NCI-H524 (cell line): ENCODE measurements at places on chromosomes 13 and 19.
A peak's percentile ranks its signal among the peaks of the same experiment; 100 is the strongest.

GRCh38 chr13:33541962-33542308 is 256.4 kb upstream of the STARD13 start:
- no peak for DNase-seq

- DNase-seq: no peak
These were observed 67.7 kb upstream of the SERP2 start for GRCh38 chr13:44305917-44306370.

GRCh38 chr13:49342454-49342853 is 94.7 kb downstream of the CDADC1 start:
- no peak for DNase-seq

DNA sequence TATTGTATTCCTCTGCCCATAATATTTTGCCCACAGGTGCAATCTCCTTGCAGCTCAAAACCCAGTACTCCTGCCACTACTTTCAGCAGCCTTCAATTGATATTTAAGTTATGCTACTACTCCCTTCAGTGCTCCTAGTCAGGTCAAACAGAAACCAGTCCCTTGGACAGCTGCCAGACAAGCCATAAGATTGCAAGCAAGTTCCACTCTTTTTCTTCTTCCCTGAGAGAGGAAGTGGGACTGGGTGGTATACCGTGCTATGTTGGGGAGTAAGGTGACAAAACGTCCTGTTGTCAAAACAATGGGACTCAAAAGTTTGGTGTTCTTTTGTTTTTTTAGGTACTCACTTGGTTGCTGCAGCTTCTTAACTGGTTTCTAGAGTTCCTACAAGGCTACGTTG is 63.1 kb upstream of the FRY start:
- no peak for DNase-seq

- DNase-seq: no peak
These were observed 7.9 kb downstream of the TLE5 start for GRCh38 chr19:3054265-3054971.

DNA sequence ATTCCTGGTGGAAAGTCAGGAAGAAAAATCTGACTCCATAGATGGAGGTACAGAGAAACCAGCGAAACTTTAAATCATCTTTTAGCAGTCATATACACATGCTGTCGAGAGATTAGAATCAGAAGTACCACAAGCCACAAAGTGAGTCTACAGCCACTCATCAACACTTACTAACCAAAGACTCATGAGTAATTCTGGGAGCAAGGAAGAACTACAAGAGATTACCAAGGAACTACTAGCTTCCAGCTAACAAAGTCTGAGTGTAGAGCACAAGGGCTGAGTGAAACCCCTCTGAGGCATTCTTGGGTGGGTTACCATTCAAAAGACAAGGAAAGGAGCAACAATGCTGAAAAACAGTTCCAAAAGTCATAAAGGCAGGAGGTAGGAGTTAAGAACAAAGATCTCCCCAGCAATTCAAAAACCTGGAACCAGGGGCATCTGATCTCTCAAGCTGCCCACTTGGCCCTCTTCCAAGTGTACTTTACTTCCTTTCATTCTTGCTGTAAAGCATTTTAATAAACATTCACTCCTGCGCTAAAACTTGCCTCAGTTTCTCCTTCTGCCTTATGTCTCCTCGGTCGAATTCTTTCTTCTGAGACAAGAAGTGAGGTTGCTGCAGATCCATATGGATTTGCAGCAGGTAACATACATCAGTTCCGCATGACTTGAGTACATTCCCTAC is 13.0 kb downstream of the RBM26 start:
- peak; percentile 23 for DNase-seq

DNA sequence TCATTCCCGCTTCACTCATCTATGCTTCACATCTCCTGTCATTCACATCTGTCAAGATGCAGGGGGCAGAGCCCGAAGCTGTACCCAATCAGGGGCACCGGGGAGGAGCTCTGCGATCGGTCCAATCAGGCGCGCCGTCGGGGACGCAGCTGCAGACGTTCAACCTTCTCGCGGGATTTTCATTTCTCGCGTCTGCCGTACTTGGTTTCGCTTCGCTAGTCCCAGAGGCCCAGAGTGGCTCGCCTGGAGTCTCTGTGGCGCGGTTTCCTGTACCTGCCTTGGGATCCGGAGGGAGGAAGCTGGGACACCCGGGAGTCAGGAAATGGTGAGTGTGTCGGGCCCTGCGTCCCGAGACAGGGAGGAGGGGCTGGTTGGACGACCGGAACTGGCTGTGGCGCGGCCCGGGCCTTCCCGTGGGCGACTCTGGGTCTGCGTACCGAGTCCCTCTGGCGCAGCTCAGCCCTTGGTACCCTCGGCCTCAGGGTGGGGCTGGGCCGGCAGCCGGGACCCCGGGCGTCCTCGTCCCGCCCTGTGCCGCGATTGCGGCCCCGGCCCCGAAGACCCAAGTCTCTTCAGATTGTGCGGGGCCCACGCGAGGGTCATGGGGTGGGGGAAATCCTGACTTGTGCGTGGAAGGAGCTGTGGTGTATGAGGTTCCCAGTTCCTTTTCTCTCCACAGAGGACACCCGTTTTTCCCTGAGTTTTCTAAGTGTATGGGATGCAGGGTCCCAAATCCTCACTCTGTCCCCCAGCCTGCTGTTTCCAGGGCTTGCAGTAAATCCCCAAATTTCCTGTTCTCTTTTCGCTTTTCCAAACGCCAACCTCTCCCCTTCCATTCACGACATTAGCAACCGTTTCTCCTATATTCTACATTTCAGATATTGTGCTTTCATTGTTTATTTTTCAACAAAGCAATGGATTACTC is at the start of gene ZNF136:
ZNF136 (plus strand) TSS at position 215 of the 925 bp plus-strand sequence; CDS start at position 323, 108 bp downstream.
- peak; percentile 93 for DNase-seq

DNA sequence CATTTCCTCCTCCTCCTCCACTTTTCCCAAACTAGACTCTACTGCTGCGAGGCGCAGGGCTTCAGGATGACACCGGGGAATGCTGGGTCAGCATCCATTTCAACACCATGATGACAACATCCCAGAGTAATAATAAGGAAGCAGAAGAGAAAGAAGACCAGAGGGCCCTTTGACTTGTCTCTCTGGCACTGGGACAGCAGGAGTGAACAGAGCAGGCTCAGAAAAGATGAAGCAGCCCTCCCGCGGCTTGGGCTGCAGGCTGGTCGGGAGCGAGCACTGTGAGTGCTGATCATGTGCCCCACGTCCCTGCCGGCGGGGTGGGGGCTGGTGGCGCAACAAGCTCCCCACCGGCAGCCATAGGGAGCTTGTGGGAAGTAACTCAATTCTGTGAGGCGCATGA is 30.5 kb downstream of the RANBP3 start:
- no peak for DNase-seq

GRCh38 chr13:30882026-30882850 is 23.8 kb upstream of the MEDAG start:
- DNase-seq: no peak

DNA sequence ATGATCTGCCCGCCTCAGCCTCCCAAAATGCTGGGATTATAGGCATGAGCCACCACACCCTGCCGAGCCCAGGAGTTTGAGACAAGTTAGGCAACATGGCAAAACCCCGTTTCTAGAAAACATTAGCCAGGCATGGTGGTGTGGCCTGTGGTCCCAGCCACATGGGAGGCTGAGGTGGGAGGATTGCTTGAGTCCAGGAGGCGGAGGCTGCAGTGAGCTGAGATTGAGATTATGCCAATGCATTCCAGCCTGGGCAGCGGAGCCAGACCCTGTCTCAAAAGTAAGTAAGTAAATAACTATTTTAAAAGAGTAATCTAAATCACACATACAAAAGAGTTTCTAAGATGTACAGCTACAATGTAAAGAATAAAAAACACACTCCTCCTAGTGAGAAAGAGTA is 41.9 kb downstream of the SKA3 start:
- no peak for DNase-seq

- DNase-seq: no peak
These were observed 25.0 kb downstream of the ITM2B start for GRCh38 chr13:48258002-48258401.

DNA sequence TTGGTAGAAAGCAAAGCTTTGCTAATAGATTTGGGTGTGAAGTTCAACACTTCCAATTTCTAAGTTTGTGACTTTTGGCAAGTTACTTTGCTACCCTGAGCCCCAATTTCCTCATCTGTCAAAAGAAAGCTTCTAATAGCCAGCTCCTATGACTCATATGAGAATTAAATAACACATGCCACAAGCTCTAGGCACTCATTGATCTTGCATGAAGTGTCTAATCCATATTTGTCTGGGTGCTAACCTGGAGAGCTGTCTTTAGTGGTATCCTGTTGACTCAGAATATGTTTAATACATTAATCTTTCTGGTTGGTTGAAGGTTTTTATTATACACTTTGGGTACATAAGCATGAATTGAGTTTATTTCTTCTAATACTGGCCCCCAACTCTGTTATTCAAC is 188.8 kb downstream of the POSTN start:
- peak; percentile 6 for DNase-seq

- DNase-seq: no peak
These were observed 2895.5 kb upstream of the PCDH20 start for GRCh38 chr13:64311112-64311511.

DNA sequence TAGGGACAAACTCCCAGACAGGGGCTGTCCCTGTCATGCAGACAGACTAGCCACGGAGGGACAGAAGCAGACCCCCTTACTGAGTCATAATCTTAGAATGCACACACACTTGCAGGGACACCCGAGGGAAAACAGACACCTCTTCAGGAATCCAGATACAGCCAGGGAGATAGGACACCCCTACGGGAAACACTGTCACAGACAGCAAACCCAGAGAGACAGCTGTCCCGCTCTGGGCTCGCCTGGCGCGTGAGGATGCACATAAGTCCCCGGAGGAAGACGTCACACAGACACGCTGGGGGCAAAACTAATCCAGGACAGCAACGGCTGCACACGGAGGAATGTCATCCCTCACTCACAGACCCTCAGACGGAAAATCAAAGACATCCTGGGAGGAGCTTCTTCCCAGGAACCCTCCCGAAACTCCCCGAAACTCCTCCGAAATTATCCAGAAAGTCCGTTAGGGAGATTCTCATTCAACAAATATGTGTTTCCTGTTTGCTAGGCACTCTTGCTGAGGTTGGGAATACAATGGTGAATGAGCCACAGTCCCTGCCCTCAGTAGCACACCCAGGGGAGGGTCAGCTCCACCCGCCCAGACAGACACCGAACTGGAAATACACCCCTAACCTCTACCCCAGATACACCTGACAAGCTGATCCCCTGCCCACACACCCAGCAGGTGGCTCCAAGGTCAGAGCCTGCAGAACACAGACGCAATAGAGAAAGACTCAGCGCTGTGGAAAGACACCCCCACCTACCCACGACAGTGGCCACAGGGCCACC is 15.2 kb upstream of the TOMM40 start:
- no peak for DNase-seq

DNA sequence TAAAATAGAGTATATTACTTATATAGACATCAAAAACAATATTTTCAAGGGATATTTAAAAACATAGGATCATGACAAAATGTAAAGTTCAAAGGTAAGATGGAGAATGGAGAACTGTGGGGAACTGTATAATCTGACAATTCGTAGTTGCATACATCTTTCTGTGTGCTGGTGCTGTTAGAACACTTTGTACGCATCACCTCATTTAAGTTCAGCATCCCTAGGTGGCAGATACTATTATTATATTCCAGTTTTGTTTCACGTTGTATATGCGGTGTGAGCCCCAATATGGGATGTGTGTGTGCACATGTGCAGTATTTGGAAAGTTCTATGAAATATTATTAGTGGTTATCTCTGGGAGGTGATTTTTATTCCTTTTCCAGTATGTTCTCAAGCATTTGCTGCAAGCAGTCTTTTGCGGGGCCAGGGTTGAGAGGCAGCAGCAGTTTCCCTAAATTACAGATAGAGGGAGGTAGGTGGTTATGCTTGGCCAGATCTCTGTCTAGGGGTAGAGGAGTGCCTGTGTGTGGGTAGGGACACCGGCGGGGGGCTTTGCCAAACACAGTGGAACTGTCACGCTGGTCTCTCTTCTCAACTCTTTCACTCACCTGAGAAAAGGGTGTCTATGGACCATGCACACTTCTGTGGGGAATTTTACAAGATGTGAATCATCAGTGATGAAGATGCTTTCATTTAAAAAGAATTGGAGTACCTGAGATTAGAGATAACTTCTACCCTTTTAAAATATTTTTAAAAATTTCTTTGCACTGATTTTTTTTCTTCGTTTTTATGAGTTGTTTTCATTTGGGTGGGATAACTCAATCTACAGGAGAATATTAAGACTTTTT is 55.6 kb upstream of the ALOX5AP start:
- DNase-seq: peak; percentile 81

GRCh38 chr13:44068737-44069136 is 189.0 kb downstream of the LACC1 start:
- no peak for DNase-seq

GRCh38 chr19:19192910-19193423 is 909 bp downstream of the RFXANK start:
- DNase-seq: peak; percentile 56

GRCh38 chr19:17966550-17967256 is at the start of gene KCNN1:
KCNN1 (plus strand) TSS chr19:17967107; CDS start chr19:17973889, 6,782 bp downstream.
- DNase-seq: peak; percentile 49

- DNase-seq: no peak
These were observed 58.3 kb downstream of the RAB20 start for GRCh38 chr13:110503037-110503901.

GRCh38 chr13:66424422-66424821 is 805.7 kb downstream of the PCDH9 start:
- no peak for DNase-seq

DNA sequence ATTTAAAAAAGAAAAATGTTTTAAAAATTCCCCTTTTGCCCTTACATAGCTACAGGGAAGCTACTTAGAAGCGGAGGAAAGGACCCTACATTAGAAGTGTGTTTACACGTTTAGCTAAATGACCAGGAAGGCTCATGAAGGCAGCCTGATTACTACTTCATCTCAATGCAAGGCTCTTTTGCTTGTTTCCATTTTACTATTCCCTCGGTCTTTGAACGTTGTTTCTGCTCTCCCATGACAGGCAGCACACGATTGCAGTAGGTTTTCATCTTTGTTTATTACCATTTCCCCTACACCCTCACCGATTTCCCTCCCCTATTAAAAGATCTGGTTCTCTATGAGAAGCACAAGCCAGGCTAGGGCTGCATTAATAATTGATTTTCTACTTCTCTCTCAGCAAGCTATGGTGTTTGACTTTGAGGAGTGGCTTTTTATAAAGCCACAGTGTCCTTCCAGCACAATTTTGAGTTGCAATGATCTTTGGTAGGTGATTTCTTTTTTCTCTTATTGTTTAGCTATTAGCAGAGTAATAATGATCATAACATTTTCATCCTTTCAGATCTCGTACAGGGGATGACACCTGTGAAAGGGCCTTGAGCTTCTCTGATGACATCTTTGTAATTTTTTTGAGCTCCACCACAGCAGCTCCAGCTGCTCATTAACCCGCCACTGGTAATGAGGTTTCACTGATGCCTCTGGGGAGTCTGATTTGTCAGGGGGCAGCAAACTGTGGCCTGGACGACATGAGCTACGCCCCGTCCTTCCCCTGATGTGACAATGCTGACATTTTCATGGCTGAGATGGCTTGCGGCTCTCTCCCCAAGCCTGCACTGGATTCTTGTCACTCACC is 670.3 kb downstream of the UQCRFS1 start:
- no peak for DNase-seq

- no peak for DNase-seq
These were observed 23.0 kb downstream of the STARD13 start for GRCh38 chr13:33262594-33262993.

DNA sequence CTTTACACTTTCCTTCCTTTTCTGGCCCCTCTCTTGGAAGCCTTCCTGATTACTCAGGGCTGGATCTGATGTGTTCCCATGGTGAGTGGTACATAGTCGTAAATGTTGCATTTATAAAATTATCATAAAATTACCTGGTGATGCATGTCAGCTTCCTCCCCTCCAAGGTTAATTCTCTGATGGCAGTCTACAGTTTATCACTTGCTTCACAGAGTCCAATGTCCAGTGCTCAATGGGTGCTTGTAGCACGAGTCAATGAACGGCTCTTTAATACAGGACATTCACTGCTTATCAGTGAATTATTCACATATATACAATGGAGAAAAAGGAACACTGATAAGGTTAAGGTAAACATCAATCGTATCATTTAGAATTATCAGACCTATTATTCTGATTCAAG is 27.0 kb upstream of the OXGR1 start:
- no peak for DNase-seq
